Bladder microvascular endothelial cell (primary cell): ENCODE measurements at places on chromosomes 6 and 20. TPM values are rescaled to one million over a fixed set of nuclear protein-coding genes. Genes with fewer than 3 reads are reported as not detected.

Gene TEAD3
- under 0.01 and 0.31 TPM in 2 replicates for total RNA-seq

Gene MCM9
- total RNA-seq: 7.1 and 19.6 TPM in 2 replicates

Gene MYLK2
- total RNA-seq: 0.49 and 16.7 TPM in 2 replicates

Gene GLP1R
- not detected in 2 replicates for total RNA-seq

Gene CAP2
- 2.6 and 4.2 TPM in 2 replicates for total RNA-seq

Gene SYNGAP1
- 1.5 and 2.6 TPM in 2 replicates for total RNA-seq

Gene F13A1
- not detected in 2 replicates for total RNA-seq

Gene KPNA5
- 4.5 and 12.3 TPM in 2 replicates for total RNA-seq
